B cell (primary cell): ENCODE measurements at places on chromosomes 11 and 22. TPM values are rescaled to one million over a fixed set of nuclear protein-coding genes. Genes with fewer than 3 reads are reported as not detected.

GRCh38 chr11:9575260-9576240 is 2.1 kb downstream of the WEE1 start:
- H3K27me3 ChIP-seq: no peaks in the 10 kb centered on the region
- no peak for DNase-seq
- H3K4me1 ChIP-seq: peaks cover 28% of the 10 kb centered on the region
- peak overlapping the region; percentile 90 for H3K4me3 ChIP-seq
- peak overlapping the region; percentile 72 for H3K27ac ChIP-seq

DNA sequence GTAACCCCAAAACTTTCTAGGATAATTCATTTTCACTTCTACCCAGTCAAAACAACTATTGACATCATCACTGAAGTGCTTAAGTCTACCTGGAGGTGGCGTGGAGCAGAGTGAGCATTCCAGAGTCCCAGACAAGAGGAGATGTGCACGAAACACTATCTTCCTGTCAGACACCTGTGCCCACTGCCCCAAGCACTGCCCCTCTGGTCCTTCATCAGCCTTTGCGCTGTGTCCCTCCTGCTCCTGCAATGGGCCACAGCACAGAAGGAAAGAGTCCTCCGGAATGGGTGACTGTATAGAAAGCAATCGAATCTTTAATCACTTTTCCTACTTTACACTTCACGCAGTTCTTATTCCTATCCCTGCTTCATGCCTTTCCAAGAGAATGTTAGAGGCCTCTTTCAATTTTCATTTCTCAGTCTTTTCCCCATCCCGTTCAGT is 512 bp upstream of the GRIA4 start:
- H3K4me1 ChIP-seq: peaks cover 5% of the 10 kb centered on the region
- H3K27me3 ChIP-seq: peaks cover 7% of the 10 kb centered on the region
- DNase-seq: no peak
- no peak overlapping the region for H3K27ac ChIP-seq
- no peak overlapping the region for H3K4me3 ChIP-seq
- no peaks in the 10 kb centered on the region for H3K36me3 ChIP-seq

GRCh38 chr11:10192036-10192435 is 102.0 kb downstream of the SBF2 start:
- H3K27ac ChIP-seq: no peak overlapping the region
- H3K4me3 ChIP-seq: no peak overlapping the region
- DNase-seq: no peak
- no peaks in the 10 kb centered on the region for H3K36me3 ChIP-seq

- H3K4me3 ChIP-seq: no peak overlapping the region
- H3K4me1 ChIP-seq: peaks cover 18% of the 10 kb centered on the region
- H3K27me3 ChIP-seq: no peaks in the 10 kb centered on the region
- no peak overlapping the region for H3K27ac ChIP-seq
Measured at GRCh38 chr11:18705651-18706281, 7.2 kb downstream of the TMEM86A start.

- no peak overlapping the region for H3K27ac ChIP-seq
- no peak overlapping the region for H3K4me3 ChIP-seq
- H3K27me3 ChIP-seq: no peaks in the 10 kb centered on the region
- DNase-seq: no peak
- H3K4me1 ChIP-seq: no peaks in the 10 kb centered on the region
Measured at GRCh38 chr11:105821781-105822180, 200.3 kb downstream of the MSANTD4 start.

GRCh38 chr11:118488480-118489109 is 38.7 kb upstream of the TTC36 start:
- H3K4me1 ChIP-seq: no peaks in the 10 kb centered on the region
- no peak overlapping the region for H3K4me3 ChIP-seq
- no peak overlapping the region for H3K27ac ChIP-seq
- no peaks in the 10 kb centered on the region for H3K27me3 ChIP-seq
- peaks cover 66% of the 10 kb centered on the region for H3K36me3 ChIP-seq

DNA sequence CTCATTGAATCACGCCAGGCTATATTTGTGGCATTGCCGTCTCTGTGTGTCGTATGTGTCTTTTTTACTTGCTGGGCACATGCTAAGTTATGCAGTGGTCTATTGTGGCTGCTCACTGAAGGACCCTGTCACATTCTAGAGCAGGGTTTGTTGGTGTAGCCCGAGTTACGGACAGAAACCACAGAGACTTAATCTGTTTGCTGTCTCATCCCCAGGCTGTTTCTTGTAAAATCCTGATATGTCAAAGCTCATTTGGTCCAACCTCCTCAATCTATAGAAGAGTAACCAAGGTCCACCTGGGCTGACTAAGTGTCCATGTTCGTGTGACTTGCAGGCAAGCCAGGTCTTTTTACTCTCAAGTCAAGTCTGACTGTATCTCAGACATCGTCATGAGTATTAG is 5.0 kb downstream of the DPF2 start:
- no peak overlapping the region for H3K27ac ChIP-seq
- H3K27me3 ChIP-seq: no peaks in the 10 kb centered on the region
- no peak for DNase-seq
- H3K36me3 ChIP-seq: peaks cover 50% of the 10 kb centered on the region
- no peak overlapping the region for H3K4me3 ChIP-seq
- peaks cover 13% of the 10 kb centered on the region for H3K4me1 ChIP-seq

OR2AG1 gene
- not detected in 2 replicates for total RNA-seq
